D341Med (cell line): ENCODE measurements at places on chromosomes 1 and 21.

GRCh38 chr1:104238991-104239390 lies 489.3 kb downstream of the AMY1C start:
- no peak for DNase-seq

DNA sequence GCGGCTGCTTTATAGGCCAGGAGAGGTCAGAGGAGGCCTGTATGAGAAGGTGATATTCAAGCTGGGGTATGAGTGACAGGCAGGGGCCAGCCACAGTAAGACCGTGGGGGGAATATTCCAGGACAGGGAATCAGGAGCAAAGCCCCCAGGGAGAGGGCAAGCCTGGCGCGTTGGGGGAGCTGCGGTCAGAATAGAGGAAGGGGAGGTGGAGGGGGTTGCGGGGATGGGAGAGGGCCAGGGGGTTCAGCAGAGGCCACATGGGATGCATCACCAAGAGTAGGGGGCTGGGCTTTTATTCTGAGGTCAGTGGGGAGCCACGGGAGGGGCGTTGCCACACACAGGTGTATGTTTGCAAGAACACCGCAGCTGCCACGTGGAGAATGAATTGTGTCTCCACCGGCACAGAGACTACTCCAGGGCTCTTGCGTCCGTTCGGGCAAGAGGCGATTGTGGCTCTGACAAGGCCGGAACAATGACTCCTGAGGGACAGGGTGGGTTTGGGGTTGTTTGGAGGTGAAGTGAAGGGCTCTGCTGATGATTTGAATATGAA lies 84.7 kb upstream of the VAMP3 start:
- DNase-seq: no peak

GRCh38 chr21:40640266-40640789 lies 206.6 kb downstream of the DSCAM start:
- DNase-seq: no peak

DNA sequence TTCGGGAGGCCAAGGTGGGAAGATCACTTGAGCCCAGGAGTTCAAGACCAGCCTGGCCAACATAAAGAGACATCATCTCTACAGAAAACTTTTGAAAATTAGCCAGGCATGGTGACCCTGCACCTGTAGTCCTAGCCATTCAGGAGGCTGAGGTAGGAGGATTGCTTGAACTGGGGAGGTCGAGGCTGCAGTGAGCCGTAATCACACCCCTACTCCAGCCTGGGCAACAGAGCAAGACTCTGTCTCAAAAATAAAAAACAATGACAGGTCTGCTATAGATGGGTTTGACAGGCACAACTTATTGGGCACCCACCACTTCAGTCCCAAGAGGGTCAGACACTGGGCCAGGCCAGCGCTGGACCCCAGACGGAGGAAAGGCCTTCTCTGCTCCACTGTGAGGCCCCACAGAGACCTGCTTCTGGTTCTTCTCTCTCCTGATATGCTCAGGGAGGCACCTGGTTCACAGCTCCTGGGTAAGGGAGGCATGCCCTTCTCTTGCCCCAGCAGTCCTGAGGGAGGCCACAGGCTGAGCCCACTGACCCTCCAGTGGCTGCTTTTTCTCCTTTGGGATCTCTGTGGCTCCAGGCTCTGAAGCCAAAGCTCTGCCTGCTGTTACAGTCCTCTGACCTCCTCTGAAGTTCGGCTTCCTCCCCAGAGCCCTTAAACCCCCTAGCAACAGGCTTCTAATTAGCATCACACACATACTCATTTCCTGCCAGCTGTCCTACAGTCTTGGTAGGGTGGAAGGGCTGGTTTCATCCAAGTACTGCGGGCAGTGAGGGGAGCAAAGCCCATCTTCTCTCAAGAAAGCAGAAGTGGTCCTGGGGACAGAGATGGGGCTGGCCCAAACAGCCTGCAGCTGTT lies 14.4 kb downstream of the S100A16 start:
- DNase-seq: peak; percentile 40

DNA sequence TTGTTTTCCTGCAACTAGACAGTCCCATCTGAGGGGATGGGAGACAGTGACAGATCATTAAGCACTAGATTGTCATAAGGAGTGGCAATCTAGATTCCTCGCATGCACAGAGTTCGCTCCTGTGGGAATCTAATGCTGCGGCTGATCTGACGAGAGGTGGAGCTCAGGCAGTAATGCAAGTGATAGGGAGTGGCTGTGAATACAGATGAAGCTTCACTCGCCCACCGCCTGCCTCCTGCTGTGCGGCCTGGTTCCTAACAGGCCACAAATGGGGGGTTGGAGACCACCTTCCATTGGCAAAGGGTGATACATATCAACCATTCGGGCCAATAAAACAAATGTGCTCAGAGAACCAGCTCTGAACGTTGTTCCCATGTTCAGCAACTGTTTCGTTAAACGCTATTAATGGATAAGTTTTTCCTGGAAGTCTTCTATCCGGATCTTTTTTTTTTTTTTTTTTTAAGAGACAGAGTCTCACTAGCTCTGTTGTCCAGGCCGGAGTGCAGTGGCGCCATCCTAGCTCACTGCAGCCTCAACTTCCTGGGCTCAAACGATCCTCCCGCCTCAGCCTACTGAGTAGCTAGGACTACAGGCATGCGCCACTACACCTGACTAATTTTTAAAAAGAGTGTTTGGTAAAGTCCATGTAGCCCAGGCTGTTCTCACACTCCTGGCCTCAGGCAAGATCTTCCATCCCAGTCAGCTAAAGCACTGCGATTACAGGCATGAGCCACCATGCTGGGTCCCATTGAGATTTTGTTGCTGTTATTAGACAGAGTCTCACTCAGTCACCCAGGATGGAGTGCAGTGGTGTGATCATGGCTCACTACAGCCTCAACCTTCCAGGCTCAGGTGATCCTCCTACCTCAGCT lies 8.7 kb upstream of the RSRP1 start:
- no peak for DNase-seq

- DNase-seq: no peak
Observed at GRCh38 chr1:171758011-171758410, 16.1 kb upstream of the VAMP4 start.
